ENCODE measurements at places on chromosomes 12 and 14. TPM values are rescaled to one million over a fixed set of nuclear protein-coding genes. Genes with fewer than 3 reads are reported as not detected.

DNA sequence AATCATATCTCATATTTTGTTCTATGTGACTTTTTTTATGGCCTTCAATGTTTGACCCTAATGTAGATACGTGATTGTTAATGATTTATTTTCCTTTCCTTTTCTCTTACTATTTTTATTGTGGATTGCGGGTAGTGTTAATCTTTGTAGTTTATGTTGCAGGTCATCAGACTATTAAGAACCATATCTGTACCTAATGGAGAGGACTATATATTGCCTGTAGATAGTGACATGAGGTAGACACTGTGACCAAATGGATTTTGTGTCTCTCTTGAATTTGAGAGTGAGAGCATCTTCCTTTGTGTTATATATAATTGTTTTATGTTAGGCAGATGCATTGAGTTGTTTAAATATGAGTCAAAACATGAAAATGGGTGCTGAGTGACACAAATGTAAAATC is 543.4 kb upstream of the MGAT4C start:
- DNase-seq, result no peak

DNA sequence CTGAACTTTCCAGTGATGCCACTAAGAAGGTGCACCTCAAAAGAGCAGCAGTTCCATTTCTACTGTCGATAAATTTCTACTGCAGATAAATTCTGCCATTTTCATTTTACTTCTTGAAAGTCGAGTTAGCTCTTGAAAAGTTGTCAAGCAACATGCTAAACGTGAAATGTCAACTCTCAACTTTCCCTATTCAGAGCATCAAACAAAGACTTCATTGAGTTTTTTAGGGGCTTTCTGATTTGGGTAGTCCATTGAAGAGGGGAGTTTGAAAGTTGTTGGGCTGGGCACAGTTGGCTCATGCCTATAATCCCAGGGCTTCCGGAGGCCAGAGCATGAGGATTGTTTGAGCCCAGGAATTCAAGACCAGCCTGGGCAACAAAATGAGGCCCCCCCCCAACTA is 59.4 kb upstream of the SYNE2 start:
- DNase-seq, result no peak

- DNase-seq, result no peak
Measured at GRCh38 chr12:118361889-118362288, 10.8 kb downstream of the TAOK3 start.

DNA sequence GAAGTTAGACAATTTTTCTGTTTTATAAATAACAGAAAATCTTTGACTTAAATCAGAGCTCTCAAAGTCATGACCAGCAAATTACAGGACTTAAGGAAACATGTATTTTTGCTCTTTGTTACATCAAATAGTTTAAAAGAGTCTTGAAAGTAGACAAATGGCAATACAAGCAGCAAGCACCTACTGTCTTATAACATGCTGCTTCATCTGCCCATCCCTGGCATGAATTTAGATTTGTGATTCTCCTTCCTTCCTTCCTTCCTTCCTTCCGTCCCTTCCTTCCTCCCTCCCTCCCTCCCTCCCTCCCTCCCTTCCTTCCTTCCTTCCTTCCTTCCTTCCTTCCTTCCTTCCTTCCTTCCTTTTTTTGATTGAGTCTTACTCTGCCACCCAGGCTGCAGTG is 715.6 kb upstream of the FLRT2 start:
- DNase-seq, result no peak

- no peak for DNase-seq
Measured at GRCh38 chr12:14775636-14775980, 27.7 kb downstream of the WBP11 start.

- DNase-seq, result no peak
Measured at GRCh38 chr14:91350813-91351511, 66.7 kb downstream of the CCDC88C start.

GRCh38 chr12:2319737-2320506 is 267.1 kb downstream of the CACNA1C start:
- DNase-seq, result no peak

The RILPL2 gene
- total RNA-seq, result 1.4 TPM

DNA sequence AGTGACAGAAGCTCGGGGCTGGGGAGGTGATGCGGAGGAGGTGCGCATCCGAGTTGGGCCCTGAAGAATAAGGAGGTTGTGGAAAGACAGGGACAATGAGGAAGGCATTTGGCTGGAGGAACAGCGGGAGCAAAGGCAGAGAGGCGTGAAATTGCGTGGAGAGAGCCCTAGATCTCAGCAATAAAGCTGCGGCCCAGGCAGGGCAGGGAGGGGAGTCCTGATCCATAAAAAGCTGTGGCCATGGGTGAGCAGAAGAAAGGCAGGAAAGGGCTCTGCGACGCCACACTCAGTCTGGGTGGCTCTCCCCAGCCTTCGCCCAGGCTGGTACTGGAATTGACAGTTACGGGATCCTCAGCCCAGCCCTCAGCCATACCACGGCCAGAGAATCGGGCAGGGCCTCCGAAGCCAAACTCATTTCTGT is 2.2 kb downstream of the FIGNL2 start:
- peak; percentile 34 for DNase-seq

The DTX3 gene
- total RNA-seq, result 37.8 TPM

- DNase-seq, result no peak
Measured at GRCh38 chr12:69396041-69396440, 36.5 kb downstream of the YEATS4 start.

All from GM23338 (cell line).